Natural killer cell treated with Interleukin-12 subunit alpha and Interleukin-12 subunit beta and Interleukin-15 and Interleukin-18, amount 100 ng/mL, for 72 hours (primary cell): ENCODE measurements at places on chromosomes 12 and 14. TPM values are rescaled to one million over a fixed set of nuclear protein-coding genes. Genes with fewer than 3 reads are reported as not detected.

GRCh38 chr14:56129092-56129491, 10.9 kb downstream of the PELI2 start:
- no peaks in the 10 kb centered on the region for H3K27me3 ChIP-seq
- H3K27ac ChIP-seq = no peak overlapping the region
- peaks cover 5% of the 10 kb centered on the region for H3K4me1 ChIP-seq
- no peaks in the 10 kb centered on the region for H3K36me3 ChIP-seq

DNA sequence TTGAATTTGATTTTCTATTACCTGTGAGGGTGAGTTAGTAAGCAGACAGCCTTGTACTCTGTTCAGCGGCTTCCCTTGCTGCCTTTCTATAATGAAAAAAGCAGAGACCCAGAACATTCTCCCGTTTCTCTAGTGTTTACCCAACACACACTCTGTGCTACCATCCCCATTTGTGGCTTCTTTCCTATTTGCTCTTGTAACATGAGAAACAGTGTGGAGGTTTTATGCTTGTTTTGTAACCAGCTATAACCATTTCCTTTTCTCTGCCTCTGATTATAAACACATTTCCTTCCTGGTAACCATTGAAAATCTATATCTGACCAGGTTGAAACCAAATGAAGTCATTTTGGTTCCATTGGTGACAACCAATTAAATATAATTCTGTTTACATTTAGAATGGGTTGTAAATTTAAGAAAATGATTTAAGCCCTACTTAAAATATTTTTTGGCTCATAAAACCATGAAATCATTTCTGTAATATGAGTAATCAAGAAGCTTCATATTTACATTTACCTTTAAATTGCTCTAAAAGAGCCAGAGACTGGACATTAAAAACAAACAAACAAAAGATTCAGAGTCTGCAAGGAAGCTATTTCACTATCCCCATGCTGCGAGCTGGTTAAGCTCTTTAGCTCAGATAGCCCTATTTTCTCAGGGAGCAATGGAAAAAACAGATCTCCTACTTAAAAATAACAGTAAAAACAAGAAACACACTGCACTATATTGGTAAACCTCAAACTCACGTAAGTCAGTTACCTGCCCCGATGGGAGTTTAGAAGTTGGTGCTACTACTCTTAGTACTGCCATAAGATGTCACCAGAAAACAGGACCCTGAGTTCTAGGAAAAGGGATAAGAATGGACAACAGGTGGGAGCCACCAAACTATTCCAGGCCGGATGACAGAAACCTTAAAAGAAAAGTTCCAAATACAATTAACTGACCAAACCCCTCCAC, 206.5 kb upstream of the EEA1 start:
- DNase-seq = no peak
- H3K4me3 ChIP-seq = peak overlapping the region; percentile 13
- no peaks in the 10 kb centered on the region for H3K27me3 ChIP-seq
- H3K36me3 ChIP-seq = no peaks in the 10 kb centered on the region
- peak overlapping the region; percentile 43 for H3K27ac ChIP-seq

ACOT4 gene
- 8.9 TPM for total RNA-seq

CPNE6 gene
- not detected for total RNA-seq
